Colonic mucosa (tissue), 4 donors: ENCODE measurements at places on chromosomes 11 and 22.

DNA sequence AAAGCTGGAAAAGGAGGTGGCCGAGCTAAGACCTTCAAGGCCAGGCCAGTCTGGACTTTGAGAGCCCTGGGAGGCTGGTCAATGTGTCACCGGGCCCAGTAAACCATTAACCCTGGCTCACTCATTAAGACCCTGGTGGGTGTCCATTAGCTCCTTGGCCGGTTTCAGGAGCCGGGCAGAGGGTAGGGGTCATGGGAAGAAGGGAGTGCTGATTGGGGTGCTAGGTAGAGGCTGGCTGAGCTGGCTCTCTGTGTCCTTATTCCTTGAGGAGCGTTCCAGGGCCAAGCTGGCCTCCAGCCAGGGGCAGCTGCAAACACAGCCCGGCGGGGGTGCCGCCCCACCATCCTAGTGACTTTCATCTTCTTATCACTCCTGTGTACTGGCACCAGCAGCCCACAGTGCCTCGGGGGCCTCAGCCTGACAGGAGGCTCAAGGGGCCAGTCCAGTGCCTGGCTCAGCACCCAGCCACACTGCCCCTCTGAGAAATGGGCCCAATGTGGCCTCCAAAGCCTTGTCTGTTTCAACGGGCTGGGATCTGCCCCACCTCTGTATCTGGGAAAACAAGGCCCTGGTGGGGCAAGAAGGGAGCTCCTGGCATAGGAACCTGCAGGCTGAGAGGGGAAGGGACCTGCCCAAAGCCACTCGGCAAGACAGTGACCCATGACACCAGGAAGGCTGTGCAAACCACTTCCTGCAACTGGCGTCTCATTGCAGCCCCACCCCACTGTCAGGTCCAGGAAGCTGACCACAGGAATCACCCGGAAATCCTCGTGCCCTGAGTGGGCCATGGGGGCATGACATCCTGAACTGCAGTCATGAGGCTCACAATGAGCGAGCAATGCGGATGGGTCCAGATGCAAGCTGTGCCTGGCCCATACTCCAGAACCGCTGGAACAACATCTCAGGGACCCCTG, 15.1 kb upstream of the RGL4 start:
- DNase-seq, result peak; percentile 72

DNA sequence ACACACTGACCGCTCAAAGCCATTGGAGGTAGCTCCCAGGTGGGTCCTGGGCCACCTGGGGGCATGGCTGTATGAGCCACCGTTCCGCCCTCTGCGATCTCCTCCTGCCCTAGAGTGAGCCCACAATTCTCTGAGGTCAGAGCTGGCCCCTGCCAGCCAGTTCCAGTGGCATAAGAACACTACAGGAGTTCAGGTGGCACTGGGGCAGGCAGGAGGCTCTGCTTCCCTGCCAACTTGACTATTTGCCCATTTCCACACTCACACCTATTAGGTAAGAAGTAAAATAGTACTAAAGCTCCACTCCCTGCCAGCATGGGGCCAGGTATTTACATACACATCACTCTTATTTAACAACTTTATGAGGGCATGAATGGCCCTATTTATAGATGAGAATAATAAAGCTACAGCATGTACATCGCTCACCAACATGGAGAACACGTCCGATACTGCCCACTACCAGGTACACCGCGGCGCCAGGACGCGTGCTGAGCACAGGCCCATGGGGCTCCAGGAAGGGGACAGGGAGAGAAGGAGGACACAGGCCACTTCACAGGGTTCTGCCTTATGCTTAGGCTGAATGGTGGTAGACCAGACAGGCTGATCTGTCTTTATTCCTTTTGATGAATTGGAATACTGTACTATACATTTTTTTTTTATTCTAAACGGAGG, 26.2 kb downstream of the PISD start:
- DNase-seq, result no peak

DNA sequence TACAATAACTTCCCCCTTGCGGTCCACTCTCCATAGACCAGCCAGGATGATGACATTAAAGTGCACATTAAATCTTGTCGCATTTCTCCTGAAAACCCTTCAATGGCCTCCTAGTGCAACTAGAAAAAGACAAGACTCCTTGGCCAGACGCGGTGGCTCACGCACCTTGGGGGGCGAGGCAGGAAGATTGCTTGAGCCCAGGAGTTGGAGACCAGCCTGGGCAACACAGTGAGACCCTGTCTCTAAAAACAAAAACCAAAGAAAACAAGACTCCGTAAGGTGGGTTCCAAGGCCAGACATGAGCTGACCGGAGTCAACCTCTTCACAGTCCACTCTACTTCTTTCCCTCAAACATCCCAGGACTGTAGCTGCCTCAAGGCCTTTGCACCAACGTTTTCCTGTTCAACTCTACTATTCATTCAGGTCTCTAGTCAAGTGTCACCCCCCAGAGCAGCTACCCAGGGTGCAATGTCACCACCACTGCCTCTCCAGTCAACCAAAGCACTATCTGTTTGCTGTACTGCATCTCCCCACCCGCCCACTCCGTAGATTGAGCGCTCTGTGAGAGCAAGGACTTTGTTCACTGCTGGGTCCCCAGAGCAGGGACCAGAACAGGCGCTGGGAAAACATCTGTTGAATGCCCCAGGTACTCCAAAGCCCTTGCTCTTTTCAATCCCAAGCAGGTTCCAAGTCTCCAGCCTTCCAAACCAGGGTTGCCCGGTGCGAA, 739 bp downstream of the ZMAT5 start:
- peak; percentile 54 for DNase-seq

DNA sequence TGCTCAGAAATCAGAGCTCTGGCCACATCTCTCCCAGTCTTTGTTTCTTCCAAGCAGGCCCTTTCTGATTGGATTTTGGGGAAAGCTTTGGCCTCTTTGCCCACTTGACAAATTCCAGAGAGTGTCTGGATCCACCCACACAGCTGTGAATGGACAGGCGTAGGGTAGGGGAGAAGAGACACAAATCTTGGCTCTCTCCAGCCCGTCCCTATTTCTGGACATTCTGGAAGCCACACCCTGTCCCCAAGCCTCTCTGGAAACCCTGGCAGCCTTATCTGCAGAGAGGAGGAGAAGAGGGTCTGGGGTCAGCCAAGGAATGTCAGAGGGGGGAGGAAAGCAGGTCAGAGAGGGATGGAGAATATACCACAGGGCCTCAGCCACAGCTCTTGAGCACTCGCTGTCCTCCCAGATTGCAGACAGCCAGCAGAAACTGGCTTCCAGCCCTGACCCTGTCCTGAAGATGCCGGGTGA, 59.5 kb upstream of the WNT11 start:
- no peak for DNase-seq

DNA sequence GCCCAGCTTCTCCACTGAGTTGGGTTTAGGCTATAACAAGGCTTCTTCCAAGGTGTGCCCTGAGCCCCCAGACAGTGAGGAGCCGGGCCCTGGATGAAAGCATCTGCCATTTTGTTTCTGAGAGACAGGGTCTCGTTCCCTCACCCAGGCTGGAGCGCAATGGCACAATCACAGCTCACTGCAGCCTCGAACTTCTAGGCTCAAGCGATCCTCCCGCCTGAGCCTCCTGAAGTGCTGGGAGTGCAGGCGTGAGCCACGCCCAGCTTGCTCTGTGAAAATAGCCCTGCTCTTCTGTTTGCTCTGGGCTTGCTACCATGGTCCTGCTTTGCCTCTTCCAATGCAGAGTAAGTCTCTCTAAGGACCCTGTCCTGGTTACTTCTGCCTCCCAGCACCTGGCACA, 6.7 kb downstream of the DENND6B start:
- no peak for DNase-seq

- no peak for DNase-seq
Measured at GRCh38 chr22:30887861-30888260, 80.7 kb downstream of the MORC2 start.

GRCh38 chr11:10893714-10894151, 35.9 kb upstream of the ZBED5 start:
- no peak for DNase-seq

DNA sequence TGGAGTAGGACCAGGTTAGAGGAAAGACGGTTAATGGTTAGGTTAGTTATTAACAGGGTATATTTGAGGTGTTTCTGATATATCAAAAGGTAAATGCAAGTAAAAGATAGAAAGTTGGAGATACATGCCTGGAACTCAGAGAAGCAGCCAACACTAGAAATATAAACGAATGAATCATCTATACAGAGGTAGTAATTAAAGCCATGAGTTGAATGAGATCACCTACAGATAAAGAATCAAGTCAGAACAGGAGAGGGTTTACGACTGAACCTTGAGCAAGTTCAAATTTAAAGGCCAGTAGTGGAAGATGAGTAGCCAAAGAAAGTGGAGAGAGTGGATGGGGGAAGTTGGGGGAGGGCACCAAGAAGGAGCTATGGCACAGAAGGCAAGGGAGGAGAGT, 73.9 kb downstream of the SPON1 start:
- DNase-seq, result no peak

- no peak for DNase-seq
Measured at GRCh38 chr11:62627713-62628112, 5.9 kb upstream of the B3GAT3 start.

DNA sequence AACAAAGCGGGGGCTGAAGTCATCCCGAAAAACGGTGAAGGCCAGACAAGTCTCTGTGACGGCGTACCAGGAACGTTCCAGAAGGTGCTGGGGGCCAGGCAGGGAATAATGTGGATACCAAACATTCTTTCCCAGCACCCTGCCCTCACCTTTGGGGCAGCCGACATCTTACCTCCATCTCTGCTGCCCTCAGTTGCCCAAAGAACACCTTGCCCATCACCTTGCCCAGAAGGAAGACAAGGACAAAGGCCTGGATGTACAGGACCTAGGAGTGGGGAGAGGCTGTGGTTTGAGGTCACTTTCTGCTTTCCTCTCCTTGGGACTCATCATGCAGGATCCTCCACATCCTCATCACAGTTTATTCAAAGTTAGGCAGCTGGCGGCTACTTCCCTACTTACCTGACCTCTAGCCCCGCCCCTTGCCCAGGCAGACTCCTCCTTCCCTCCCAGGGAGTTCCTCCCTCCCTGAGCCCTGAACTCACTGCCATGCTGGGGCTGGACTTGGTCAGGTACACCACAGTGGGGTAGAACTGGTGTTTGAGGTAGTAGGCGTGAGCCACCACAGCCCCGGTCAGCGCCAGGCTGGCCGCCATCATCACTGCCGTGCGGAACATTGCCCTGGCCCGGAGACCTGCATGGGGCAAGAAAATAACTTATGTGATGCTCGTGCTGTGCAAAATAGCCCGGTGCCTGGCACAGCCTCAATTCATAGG, 1.2 kb downstream of the SYVN1 start:
- peak; percentile 94 for DNase-seq

- DNase-seq, result peak; percentile 31
Measured at GRCh38 chr11:102666331-102666957, 39.1 kb downstream of the MMP27 start.

DNA sequence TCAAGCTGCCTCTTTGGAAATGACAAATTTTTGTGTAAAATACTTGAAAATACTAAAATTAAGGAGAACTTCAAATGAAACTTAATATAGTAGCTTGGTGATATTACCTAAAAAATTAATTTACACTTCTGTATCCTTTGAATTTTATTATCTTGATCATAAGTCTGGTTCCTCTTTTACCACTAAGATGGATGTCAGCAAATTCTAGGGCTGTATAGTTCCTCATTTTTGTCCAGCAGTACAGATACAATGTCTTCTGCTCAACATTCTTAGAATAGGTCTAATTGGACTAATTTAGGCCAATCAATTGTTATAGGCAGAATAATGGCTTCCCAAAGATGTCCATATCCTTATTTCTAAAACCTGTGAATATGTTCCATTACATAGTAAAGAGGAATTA, 1298.0 kb upstream of the RAG2 start:
- no peak for DNase-seq

DNA sequence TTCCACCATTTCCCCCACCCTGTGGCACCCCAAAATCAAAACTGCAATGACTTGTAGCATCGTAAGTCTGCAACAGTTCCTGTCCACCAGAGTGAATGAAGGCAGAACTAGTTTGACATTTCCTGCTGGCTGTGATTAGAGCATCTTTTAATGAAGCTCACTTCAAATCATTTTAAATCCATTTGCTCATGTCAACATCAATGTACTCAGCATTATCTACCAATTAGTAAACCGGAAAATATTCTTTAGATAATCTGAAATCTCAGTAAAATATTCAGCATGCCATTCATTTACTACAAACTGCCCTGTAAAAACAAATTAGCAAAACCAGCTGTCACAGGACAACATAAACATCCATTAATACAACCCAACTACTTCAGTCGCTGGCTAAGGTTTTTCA, 38.1 kb downstream of the CADM1 start:
- no peak for DNase-seq

- no peak for DNase-seq
Measured at GRCh38 chr11:94885581-94885980, 87.8 kb downstream of the CWC15 start.

DNA sequence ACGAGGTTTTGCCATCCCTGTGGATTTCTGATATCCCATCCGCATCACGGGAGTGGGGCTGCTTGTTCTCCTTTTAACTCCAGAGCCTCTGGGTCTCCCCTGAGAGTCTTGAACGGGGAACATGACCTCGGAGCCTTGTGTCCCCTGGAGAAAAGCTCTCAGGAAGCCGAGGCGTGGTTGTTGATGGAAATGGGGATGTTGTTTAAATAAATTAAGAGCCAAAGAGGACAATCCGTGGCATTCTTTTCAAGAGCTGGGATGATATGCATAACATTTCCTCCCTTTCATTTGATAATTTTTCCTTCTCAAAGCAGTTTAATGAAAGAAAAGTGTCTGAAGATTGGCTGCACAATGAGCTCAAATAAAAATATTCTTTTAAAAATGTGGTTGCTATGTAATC, 14.2 kb downstream of the TSPAN18 start:
- DNase-seq, result no peak

- no peak for DNase-seq
Measured at GRCh38 chr11:1371026-1371325, 18.8 kb upstream of the BRSK2 start.
